ENCODE measurements at places on chromosomes 4 and X.

GRCh38 chr4:148114436-148114835, 327.8 kb downstream of the NR3C2 start:
- no peak for DNase-seq

GRCh38 chr4:58738375-58738774, 1628.2 kb upstream of the IGFBP7 start:
- DNase-seq = no peak

DNA sequence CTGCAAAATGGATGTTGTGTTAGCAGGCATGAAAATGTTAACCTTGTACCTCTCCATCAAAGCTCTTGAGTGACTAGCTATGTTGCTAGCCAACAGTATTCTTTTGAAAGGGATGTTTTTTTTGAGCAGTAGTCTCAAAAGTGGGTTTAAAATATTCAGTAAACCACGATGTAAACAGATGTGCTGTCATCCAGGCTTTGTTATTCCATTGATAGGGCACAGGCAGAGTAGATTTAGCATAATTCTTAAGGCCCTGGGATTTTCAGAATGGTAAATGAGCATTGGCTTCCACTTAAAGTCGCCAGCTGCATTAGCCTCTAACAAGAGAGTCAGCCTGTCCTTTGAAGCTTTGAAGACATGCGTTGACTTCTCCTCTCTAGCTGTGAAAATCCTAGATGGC, 18.4 kb downstream of the FGF2 start:
- DNase-seq = no peak

DNA sequence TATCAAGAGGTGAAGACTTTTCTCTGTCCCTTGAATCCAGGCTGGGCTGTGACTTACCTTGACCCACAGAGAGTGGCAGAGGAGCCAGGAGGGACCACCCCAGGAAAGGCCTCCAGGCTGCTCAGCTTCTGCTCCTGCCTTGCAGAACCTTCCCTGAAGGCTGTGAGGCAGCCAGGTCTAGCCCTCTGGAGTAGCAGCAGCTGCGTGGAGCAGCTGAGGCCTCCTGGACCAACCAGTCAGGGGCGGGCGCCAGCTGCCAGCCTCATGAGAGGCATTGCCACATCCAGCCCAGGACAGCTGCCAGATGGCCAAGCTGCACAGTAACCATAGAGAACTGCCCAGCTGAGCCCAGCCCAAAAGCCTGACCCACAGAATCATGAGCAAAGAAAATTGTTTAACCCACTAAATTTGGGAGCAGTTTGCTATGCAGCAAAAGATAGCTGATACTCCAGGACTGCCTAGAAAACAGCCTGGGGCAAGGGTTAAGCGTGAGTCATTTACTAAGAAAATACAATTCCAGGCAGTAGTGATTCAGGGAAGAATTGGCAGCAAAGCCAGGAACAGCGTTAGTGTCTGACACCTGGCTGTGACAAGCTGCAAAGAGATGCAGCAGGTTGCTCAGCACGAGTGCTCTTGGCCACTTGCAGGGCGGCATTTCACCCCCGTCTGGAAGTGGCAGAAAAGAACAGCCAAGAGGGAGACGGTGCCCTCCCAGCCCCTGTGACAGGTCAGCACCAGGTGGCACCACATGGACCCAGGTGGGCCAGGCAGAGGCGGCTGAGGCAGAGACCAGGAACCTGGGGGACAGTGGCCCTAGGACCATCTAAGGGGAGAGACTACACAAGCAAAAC, 14.7 kb upstream of the PDE6B start:
- DNase-seq = no peak

GRCh38 chr4:123783921-123784320, 387.3 kb downstream of the SPRY1 start:
- DNase-seq = no peak

DNA sequence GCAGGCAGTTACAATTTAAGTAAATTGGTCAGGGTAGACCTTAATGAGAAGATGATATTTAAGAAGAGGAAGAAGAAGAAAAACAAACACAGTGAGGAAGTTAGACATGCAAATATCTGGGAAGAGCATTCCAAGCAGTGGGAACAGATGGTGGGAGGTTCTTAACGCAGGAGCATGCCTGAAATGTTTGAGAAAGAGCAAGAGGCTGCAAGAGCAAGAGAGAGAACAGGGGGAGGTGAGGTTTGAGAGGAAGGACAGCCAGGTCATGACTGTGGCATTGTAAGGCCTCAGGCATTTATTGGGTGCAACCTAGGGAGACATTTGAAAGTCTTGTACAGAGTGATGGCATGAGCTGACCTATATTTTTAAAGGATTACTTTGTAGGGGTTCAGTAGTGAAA, 136.0 kb downstream of the UGT8 start:
- no peak for DNase-seq
